ENCODE measurements at places on chromosomes 12 and 14.

DNA sequence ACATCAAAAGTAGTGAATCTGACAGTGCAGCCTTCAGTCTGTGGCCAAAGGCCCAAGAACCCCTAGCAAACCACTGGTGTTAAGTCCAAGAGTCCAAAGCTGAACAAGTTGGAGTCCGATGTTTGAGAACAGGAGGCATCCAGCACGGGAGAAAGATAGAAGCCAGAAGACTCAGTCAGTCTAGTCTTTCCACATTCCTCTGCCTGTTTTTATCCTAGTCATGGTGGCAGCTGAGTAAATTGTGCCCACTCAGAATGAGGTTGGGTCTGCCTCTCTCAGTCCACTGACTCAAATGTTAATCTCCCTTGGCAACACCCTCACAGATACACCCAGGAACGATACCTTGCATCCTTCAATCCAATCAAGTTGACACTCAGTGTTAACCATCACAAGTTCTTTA lies 1255.4 kb downstream of the LRFN5 start:
- DNase-seq: no peak

GRCh38 chr14:54702014-54702491 lies 135.1 kb downstream of the SAMD4A start:
- DNase-seq: no peak

GRCh38 chr14:63788011-63788933 lies 60.4 kb upstream of the SGPP1 start:
- no peak for DNase-seq

- DNase-seq: no peak
Measured at GRCh38 chr14:70935135-70935534, 27.9 kb downstream of the PCNX1 start.

- no peak for DNase-seq
Measured at GRCh38 chr12:15584366-15585041, 204.7 kb downstream of the EPS8 start.

- no peak for DNase-seq
Measured at GRCh38 chr12:104143002-104143401, 5.0 kb upstream of the NFYB start.
